ENCODE measurements at places on chromosomes 16 and 17.

DNA sequence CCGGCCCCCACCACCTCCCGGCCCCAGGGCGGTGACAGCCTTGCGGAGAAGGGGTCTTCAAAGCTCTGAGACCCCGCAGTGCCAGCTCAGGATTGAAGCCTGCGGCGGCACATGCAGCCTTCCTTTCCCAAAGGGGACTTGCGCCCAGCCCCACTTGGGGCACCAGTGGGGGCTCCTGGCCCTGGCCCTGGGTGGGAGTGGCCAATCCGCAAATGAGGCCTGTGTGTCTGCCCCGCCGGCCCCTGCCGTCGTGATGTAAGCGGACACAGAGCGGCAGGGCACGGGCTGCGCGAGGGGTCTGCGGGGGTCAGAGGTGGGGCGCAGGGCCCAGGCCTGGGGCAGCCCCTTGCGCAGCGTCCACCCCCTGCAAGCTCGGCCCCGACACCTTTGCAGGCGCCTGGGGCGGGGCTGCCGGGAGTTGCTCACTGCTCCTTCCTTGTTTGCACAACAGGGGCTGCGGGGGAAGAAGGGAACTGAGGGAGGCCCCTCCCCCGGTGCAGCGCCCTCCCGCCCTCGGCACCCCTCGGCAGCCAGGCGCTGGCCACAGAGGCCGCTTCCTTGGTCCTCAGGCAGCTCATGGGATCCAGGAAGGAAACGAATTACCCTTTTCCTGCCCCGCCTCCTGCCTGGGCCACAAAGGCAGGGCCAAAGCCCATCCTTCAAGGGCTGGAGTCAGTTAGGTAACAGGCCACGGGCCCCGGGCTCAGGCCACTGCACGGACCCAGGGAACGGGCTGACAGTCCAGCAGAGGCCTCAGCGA, 2.9 kb downstream of the SLC16A3 start:
- DNase-seq: peak; percentile 44

DNA sequence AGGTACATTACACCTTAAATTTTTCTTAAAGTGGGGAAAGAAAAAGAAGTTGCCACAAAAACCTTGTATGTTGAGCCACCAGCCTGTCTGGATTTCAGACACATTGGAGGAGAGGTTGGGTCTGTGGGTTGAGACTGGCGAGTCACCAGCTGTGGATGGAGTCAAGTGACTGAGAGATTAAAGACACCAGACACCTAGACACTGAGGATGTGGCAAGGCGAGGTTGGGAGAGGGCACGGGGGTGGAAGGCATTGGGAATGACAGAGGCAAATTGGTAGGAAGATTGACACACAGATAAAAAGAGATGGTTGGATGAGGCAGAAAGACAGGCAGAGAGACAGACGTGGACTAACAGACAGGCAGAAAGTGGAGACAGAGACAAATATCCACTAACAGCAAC, 49.6 kb downstream of the KCNJ12 start:
- no peak for DNase-seq

- DNase-seq: no peak
Measured at GRCh38 chr16:87528690-87529579, 36.1 kb upstream of the ZCCHC14 start.

DNA sequence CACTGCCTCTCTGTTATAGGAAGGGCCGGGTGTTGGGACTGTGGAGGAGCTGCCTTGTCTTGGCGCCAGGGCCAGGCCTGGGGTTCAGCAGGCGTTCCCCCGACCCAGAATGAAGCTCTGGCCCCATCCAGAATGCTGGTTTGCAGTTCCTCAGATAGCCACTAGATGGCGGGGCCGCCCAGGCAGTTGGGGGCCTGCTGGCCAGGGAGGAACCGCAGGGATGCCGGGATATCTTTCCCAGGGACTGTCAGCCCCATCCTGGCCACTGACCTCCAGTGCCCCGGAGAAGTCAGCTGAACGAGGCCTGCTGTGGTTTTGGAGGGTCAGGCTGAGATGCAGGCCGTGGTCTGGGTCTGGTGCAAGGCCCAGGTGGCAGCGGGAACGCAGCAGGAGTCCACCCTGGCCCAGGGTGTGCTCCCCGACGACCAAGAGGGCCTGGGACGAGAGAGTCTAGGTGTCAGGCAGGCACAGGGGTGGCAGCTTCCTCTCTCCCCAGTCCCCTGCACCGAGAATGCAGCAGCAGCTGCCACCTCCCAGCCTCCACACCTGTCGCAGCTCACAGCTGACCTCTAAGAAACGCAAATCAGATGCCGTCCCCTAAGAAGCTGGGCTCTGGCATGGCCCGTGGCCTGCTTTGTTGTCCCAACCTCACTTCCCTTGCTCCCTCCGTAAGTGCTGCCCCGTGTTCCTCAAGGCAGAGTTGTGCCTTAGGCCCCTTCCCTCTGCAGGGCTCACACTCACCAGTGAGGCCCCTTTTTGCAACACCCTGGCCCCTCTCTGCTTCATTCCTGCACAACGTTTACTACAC, 51.2 kb downstream of the RMI2 start:
- peak; percentile 68 for DNase-seq

- no peak for DNase-seq
Measured at GRCh38 chr17:81235822-81236740, 2.8 kb downstream of the TEPSIN start.

DNA sequence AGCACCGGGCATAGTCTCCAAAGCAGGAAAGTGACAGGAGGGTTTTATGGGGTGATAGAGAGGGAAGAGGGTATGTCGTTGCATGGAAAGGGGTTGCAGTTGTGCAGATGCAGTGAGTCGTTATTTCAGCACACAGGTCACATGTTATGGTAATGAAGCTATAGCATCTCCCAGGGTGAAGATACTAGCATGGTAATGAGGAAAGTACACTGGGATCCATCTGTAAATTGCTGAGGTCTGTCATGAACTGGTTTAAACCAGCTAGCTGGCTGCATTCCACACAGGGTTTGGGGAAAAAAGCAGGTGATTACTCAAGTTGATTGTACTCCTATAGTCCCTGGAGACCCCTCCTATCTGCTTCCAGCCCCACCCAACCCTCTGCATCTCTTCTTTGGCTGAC, 11.7 kb downstream of the COX11 start:
- DNase-seq: no peak

- peak; percentile 35 for DNase-seq
Measured at GRCh38 chr16:71367241-71367976, 8.9 kb downstream of the CALB2 start.

DNA sequence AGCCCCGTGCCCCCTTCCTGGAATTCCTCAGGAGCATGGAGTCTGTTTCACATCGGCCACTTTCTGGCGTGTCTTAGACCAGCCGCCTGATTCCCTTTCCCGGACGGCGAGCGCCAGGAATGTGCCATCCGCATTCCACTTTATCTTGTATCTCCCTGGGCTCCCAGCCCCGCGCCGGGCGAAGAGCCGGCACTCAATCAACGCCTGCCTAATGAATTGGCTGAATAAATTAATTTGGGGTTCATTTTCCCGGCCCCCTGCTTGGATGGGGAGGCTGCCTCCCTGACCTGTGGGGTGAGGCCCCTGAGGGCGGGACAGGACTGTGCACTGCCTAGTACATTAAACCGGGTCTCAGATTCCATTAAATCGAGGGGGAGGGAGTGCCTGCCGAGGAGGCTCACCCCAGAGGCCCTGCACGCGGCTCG, 282.3 kb upstream of the TNRC6C start:
- DNase-seq: no peak

DNA sequence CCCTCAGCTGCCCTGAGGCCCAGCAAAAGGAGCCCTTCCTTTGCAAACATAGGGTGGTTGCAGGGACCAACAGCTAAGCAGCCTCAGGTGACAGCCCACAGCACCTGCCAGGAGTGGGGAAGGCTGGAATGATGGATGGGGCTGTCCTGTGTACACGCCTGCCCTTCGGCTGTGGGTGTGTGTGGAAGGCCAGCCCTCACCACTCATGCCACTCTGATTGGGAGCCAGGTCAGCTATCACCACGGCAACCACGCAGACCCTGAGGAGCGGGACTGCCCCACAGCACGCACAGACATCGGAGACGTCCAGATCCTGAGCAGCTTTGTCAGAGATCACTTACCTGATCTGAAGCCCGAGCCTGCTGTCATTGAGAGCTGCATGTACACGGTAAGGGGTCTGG, 11.9 kb downstream of the PIPOX start:
- DNase-seq: no peak

DNA sequence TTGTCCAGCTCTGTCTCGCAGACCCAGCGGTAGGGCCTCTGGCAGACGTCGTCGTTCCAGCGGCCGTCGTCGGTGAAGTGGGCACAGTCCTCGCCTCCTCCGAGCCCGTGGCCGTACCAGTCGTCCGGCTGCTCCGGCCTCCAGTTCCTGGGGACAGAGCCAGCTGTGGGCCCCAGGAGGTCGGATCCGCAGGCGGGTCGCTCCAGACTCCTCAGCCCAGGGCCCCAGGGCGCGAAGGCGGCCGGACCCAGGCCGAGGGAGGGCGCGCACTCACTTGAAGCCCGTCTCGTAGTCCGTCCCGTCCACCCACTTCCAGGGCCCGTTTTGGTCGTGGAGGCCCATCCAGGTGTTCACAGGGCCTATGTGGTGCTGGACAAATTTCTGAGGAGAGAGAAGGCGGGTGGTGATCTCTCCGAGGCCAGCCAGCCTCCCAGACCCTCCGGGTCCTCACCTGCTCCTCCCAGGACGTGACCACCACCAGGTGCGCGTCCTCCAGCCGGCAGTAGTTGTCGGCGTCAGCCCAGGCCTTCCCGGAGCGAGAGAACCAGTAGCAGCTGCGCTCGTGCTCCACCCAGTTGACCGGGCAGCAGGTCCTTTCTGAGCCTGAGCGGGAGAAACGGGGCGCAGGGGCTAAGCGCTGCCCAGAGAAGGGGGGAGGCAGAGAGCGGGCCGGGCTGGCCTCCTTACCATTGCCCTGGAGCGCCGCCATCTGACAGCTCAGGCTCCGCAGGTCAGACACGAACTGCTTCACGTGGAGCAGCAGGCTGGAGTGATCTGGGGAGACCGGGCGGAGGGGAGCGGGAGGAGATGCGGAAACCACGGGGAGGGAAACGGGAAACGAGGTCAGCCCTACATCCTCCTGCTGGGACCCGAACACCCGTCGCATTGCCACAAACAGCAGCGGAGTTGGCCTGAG, 5.2 kb downstream of the ASGR1 start:
- peak; percentile 60 for DNase-seq

- DNase-seq: no peak
Measured at GRCh38 chr17:43845766-43846165, 1.2 kb upstream of the CD300LG start.

- no peak for DNase-seq
Measured at GRCh38 chr16:82506692-82507670, 119.8 kb upstream of the CDH13 start.

DNA sequence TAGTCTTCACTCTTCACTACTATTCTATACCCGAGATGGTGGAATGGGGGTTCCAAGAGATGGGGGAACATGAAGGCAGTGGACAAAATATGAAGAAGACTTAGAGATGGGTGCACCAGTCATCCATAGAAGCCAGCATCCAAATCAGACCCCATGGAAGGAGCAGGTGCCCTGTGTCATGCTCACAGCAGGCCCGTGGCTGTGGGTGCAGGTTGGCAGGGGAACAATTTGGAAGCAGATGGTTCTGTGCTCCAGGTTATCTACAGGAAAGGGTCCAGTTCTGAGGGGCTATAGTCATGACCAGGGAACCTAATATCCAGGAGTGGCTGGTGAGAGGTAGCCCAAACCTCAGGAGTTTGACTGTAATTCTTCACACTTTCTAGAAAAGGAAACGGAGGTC, 9.6 kb upstream of the LPCAT2 start:
- no peak for DNase-seq

GRCh38 chr17:54795046-54795445, 105.6 kb upstream of the TOM1L1 start:
- no peak for DNase-seq

DNA sequence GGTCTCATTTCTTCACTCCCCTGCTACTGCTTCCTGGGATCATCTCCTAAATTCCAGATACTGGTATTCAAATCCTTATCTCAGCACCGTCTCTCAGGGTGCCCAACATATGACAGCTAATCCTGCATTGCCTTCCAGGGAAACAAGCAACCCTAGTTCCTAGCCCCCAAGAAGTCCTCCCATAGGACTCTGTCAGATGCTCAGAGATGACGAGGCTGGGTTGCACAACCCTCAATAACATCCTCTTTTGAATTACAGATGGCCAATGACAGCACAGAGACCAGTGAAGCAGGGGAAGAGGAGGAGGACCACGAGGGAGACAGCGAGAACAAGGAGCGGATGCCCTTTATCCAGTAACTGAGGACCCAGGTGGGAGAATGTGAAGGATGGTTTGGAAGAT, 45.0 kb upstream of the CLEC3A start:
- no peak for DNase-seq

DNA sequence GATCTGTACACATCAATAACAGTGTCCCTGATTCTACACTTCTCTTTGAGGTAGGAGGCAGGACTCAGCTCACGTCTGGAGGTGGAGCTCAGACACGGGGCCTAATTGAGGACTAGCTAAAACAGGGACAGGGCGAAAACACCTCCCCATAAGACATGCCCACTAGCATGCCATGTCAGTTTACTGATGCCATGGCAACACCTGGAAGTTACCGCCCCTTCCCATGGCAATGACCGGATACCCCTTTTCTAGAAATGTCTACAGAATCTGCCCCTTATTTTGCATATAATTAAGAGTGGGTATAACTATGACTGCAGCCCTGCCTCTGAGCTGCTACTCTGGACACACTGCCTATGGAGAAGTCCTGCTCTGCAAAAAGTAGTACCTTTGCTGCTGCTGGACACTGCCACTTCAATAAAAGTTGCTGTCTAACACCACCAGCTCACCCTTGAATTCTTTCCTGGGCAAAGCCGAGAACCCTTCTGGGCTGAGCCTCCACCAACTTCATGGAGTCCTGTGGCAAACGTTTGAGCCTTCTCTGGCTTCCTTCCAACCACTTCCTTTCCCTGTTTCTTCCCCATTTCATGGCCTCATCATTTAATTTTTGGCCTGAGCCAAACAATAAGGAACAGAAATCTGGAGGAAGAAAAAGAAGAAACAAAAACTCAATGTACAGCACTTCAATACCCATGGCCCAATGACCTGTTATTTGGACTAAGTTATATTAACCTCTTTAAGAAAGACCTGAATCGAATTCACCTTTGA, 21.0 kb downstream of the PHB1 start:
- DNase-seq: no peak

GRCh38 chr17:76805319-76805718, 62.9 kb upstream of the MGAT5B start:
- no peak for DNase-seq

- DNase-seq: no peak
Measured at GRCh38 chr16:50603206-50604064, 55.2 kb downstream of the NKD1 start.

DNA sequence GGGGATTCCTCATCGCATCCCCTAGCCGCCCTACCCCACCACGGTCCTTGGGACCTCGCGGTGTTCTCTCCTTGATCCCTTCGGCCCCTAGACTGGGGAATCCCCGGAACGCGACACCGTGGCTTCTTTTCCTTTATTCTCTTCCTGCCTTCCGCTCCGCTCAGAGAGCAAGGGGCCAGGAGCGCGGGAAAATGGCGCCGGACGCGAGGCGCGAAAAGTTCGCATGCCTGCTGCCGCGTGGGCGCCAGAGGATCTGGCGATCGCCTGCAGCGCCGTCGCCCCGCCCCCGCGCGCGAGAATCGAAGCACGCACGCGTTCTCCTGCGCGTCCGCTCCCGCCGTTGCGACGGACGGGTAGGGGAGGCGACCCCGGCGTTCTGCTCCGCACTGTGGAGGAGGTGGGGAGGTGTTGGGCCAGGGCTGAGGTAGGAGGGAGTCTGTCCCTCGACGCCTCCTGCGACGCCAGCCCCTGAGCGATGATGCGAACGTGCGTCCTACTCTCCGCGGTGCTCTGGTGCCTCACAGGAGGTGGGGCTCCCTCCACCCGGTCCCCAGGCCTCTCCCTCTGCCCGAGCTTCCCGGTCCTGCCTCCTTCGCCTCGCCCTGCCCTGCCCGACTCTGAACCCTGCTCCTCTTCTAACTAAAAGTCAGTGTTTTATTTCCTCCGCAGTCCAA, at the start of gene ZPBP2:
ZPBP2 (plus strand) TSS at position 323 of the 674 bp plus-strand sequence; CDS start at position 476, 153 bp downstream.
- DNase-seq: peak; percentile 31
